ENCODE measurements at places on chromosomes 11 and 22.

DNA sequence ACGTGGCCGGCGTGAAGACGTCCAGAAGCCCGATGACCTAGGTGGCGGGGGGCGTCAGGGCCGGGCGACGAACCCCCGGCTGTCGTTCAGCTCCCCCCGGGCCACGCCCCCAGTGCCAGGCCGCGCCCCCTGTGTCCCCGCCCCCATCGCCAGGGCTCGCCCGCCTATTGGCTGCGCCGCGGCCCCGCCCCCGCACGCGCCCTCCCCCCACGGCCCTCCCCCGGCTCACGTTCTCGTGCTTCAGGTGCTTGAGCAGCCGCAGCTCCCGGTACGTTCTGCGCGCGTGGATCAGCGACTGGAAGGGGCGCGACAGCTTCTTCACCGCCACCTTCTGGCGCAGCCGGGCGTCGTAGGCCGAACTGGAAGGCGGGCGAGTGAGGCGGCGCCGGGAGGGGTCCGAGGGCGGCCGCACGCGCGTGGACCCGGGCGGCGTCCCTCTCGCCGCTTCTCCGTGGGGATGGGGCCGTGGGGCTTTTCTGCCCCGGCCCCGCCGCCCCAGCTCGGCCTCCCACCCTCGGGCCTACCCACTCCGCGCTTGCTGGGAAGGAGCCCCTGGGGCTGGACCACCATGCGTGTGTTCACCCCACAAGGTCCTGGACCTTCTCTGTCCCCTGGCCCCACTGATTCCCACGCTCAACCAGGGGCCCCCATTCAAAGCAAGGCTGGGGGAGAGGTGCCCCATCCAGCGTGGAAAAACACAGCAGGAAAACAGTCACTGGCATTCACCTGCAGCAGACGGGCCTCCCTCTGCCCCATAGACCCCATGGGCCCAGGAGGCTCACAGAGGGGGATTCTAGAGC, 2.4 kb downstream of the MAPK11 start:
- peak; percentile 59 for DNase-seq

DNA sequence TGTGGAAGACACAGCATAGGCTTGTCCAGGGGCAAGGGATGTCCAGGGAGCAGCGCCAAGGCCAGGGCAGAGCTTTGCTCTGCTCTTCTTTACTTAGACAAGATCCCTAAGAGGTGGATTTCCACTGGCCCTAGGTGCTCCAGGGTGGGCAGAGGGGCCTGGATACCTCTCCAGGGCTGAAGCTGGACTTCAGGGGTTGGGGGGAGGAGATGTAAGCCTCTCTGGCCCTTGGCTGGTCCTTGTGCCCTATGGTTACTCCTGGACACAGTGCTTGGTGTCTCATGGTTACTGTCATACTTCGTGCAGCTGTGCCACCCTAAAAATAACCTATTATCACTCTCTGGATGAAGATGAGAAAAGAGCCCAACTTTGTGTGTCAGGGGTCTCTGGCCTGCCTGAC, 12.9 kb upstream of the KCNJ11 start:
- no peak for DNase-seq

GRCh38 chr11:8103909-8104308, 22.9 kb downstream of the TUB start:
- no peak for DNase-seq

GRCh38 chr22:42770448-42770726, 49.7 kb upstream of the A4GALT start:
- no peak for DNase-seq

- no peak for DNase-seq
Observed at GRCh38 chr11:133598906-133599305, 66.6 kb upstream of the OPCML start.

- DNase-seq: no peak
Observed at GRCh38 chr11:2300936-2301630, 635 bp downstream of the C11orf21 start.

DNA sequence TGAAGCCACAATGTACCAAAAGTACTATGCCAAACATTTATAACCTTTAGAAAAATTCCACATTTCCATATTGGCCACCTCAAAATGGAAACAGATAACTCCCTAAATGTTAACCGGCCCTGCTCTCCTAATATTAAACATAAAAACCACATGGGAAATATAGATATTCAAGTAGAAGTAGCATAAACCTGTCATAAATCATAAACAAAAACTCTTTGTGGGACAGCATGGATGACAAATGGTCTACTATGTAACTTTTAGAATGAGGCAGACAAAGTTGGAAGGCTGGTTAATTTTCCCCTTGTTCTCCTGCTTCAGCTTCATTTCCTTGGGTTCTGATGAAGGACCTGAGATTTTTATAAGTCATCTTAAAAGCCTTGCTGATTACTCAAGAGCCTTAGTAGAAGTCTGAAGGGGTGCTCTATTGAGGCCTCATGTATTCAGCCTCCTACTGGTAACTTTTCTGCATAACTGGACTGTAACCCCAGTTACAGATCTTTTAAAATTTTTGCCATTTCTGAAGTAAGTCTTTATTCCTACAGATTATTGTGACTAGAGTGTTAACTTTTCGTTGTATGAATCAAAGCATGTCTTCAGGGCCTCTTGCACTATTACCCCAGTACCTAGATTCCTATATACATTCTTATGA, 116.4 kb downstream of the STIM1 start:
- DNase-seq: no peak

GRCh38 chr11:5240458-5240857, 6.2 kb upstream of the HBD start:
- no peak for DNase-seq

DNA sequence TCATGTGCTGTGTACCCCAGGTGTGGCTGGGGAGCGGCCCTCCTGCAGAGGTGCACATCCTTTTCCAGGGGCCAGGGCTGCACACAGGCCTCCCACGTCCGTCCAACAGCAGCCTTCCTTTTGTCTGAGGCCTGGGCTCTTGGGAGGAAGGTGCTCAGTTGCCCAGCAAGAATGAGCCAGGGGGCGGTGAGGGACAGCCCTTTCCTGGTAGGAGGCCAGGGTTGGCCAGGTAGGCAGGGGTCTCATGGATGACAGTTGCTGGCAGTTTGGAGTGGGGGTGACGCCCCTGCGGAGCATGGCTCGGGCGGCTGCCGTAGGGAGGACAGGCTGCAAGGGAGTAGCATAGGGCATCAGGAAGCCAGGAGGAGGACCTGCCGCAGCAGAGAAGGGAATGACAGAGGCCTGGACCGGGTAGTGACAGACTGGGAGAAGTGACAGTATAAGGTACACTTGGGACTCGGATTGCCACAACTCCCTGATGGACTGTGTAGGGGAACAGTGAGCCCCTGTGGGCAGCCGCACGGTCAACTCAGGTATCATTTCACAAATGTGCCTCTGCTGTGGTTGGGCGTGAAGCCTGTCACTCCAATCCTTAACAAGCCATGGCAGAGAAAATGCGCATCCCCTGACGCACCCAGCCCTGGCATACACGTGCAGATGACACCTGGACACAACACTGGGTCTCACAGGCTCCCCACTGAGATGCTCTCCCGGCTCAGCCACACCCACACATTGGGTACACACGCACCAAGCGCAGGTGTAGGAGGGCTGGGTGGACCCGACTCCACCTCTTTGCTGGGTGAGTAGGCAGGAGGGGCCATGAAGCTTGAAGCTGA, 79.7 kb downstream of the DGCR2 start:
- no peak for DNase-seq

DNA sequence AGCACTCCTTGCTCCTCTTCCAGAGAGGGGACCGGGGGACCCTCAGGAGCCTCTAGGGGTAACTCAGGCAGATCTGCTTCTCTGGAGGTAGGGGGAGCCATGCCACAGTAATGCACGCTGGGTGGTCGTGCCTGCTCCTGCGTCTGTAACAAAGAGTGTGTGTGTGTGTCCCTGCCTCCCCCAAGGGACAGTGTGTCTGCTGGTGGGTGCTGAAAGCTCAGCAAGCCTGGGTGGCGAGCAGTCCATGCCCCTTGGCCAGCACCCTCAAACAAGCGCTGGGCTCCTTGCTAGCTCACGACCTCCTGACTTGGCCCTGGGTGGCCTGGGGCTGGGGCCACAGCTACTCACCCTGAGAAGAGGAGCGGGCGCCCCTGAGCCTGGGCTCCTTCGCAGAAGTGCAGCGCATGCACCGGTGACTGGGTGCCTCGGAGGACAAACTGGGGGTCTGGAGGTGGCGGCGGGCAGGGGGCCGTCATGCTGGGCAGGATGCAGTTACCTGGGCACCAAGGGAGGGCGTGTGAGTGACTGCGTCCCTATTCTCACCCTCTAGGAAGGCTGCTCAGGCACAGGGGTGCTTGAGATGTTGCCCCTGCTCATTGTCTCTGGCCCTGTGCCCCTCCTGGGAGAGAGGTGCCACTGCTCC, 33.7 kb downstream of the GNB1L start:
- DNase-seq: no peak

DNA sequence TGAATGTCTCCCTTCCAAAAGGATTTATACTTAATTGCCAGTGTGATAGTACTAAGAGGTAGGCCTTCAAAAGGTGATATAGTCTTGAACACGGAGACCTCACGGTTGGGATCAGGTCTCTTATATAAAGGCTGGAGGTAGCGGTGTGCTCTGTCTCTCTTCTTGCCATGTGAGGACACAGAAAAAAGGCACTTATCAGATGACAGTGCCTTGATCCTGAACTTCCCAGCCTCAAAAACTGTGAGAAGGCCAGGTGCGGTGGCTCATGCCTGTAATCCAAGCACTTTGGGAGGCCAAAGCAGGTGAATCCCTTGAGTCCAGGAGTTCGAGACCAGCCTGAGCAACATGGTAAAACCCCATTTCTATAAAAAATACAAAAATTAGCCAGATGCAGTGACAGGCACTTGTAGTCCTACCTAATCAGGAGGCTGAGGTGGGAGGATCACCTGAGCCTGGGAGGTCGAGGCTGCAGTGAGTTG, 108.9 kb upstream of the TOP3B start:
- no peak for DNase-seq

DNA sequence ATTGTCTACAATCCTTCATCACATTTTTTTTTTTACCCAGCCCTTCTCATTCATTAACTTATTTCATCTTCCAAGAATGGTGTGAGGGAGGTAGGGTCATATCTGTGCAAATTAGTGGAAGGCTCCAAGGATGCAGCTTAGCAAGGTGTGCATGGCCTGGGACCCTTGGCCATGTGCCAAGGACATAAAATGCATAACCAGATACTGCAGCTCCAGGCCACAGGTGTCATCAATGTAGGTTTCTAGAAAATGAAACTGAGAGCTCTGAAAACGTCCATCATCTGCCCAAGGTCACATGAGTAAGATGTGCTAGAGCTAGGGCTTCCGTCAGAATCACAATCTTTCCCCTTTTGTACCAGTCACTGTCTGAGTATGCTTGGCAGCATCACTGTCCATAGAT, 29.8 kb downstream of the ANKK1 start:
- no peak for DNase-seq

DNA sequence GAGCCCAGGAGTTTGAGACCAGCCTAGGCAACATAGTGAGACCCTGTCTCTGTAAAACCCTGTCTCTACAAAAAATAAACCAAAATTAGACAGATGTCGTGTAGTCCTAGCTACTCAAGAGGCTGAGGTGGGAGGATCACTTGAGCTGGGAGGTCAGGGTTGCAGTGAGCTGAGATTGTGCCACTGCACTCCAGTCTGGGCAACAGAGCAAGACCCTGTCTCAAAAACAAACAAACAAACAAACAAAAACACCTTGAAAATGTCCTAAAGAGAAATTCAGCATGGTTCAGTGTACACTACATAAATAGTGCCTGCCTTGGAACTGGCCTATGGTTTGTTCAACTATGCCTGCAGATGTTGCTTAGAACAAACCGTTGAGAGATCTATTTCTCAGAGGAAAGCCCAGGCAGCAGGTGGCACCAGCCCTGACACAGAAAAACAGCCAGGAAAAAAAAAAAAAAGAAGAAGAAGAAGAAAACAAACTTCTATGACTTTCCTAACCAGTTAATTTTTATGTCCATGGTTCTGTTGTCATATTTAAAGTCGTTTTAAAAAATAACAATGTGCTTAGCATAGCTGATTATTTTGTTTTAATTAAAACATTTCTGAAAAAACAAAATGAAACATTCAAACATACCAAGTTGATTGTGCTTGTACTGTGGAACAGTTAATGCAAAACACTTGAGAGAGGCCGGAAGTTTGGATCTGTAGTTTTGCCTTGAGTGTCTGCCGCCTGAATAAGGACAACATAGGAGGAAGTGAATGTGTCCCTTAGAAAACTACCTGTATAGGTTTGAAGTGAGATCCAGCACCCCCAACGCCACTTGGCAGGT, 5.4 kb downstream of the KREMEN1 start:
- no peak for DNase-seq

DNA sequence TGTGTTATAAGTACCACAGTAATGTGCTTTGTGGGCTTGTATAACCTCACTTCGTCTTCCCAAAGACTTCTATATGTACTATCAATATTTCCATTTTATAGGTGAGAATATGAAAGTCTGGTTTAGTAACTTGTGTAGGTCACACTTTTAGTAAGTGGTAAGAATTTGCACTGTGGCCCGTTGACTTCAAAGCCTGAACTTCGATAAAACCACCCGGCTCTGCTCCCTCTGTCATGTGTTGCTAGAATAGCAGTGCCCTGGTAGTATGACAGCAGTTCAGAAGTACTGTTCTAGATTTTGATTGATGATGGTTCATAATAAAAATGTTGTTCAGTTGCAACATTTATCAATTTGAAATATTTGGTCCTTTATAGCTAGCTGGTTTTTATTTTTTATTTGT, 110.2 kb upstream of the SORL1-AS1 start:
- no peak for DNase-seq

DNA sequence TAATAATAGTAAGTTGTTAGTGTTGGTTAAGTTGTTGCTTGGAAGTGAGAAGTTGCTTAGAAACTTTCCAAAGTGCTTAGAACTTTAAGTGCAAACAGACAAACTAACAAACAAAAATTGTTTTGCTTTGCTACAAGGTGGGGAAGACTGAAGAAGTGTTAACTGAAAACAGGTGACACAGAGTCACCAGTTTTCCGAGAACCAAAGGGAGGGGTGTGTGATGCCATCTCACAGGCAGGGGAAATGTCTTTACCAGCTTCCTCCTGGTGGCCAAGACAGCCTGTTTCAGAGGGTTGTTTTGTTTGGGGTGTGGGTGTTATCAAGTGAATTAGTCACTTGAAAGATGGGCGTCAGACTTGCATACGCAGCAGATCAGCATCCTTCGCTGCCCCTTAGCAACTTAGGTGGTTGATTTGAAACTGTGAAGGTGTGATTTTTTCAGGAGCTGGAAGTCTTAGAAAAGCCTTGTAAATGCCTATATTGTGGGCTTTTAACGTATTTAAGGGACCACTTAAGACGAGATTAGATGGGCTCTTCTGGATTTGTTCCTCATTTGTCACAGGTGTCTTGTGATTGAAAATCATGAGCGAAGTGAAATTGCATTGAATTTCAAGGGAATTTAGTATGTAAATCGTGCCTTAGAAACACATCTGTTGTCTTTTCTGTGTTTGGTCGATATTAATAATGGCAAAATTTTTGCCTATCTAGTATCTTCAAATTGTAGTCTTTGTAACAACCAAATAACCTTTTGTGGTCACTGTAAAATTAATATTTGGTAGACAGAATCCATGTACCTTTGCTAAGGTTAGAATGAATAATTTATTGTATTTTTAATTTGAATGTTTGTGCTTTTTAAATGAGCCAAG, 2.7 kb downstream of the NEAT1 start:
- peak; percentile 73 for DNase-seq
